ENCODE measurements at places on chromosomes 13 and 19. TPM values are rescaled to one million over a fixed set of nuclear protein-coding genes. Genes with fewer than 3 reads are reported as not detected.

The SPATA13 gene
- total RNA-seq = 8.8 TPM

The ETV2 gene
- total RNA-seq = 3.4 TPM

The DAPK3 gene
- 46.6 TPM for total RNA-seq

The ZNF254 gene
- 7.8 TPM for total RNA-seq

The NCR1 gene
- not detected for total RNA-seq

The ZNF723 gene
- not detected for total RNA-seq

The CGB5 gene
- total RNA-seq = 0.61 TPM

The PDE4C gene
- total RNA-seq = 0.28 TPM

The GPR12 gene
- not detected for total RNA-seq

The LRRC63 gene
- total RNA-seq = 0.08 TPM

The POGLUT2 gene
- total RNA-seq = 6.3 TPM

The GPC6 gene
- 5.1 TPM for total RNA-seq

The GFY gene
- 0.13 TPM for total RNA-seq

The ZNF525 gene
- total RNA-seq = 0.21 TPM

The ZNF576 gene
- total RNA-seq = 21.1 TPM

The ACP7 gene
- total RNA-seq = not detected

The RCBTB1 gene
- 8.5 TPM for total RNA-seq

The TEX26 gene
- total RNA-seq = not detected

The PRSS57 gene
- 0.17 TPM for total RNA-seq

The ARHGEF18 gene
- total RNA-seq = 60.4 TPM

The S1PR4 gene
- 0.14 TPM for total RNA-seq

The SERPINE3 gene
- not detected for total RNA-seq

The SPACA4 gene
- not detected for total RNA-seq

The MAP2K2 gene
- 177 TPM for total RNA-seq

The PIK3R2 gene
- total RNA-seq = 10.6 TPM

The ZNF835 gene
- not detected for total RNA-seq

The KLK15 gene
- not detected for total RNA-seq

The SHISA7 gene
- total RNA-seq = not detected

The HIF3A gene
- total RNA-seq = 0.13 TPM

The TMED1 gene
- total RNA-seq = 31.2 TPM

The NANOS3 gene
- total RNA-seq = 2.1 TPM

The YIPF2 gene
- 21.9 TPM for total RNA-seq

The ZNF99 gene
- not detected for total RNA-seq

The DDX49 gene
- 39.7 TPM for total RNA-seq

The LILRA2 gene
- total RNA-seq = not detected

The CYP4F3 gene
- total RNA-seq = 3.4 TPM

The FRY gene
- total RNA-seq = 0.10 TPM

The ZNF221 gene
- 0.68 TPM for total RNA-seq

The GAPDHS gene
- total RNA-seq = 0.10 TPM

The IZUMO4 gene
- 0.81 TPM for total RNA-seq

The CAB39L gene
- total RNA-seq = 1.9 TPM

The PRODH2 gene
- 0.14 TPM for total RNA-seq

The SIGLEC5 gene
- total RNA-seq = not detected

The FCAR gene
- total RNA-seq = not detected

The GJA3 gene
- total RNA-seq = 1.1 TPM

The ZNF382 gene
- 0.10 TPM for total RNA-seq

The FGF22 gene
- total RNA-seq = 0.63 TPM

The TTC9B gene
- 0.61 TPM for total RNA-seq

The PGLYRP1 gene
- total RNA-seq = not detected

The IGFL1 gene
- total RNA-seq = 2.3 TPM

The SPTBN4 gene
- total RNA-seq = 0.67 TPM

The GRIN2D gene
- 7.7 TPM for total RNA-seq

The CDX2 gene
- total RNA-seq = 0.64 TPM
